NCI-H1417 (cell line): ENCODE measurements at places on chromosomes 1 and 21.

DNA sequence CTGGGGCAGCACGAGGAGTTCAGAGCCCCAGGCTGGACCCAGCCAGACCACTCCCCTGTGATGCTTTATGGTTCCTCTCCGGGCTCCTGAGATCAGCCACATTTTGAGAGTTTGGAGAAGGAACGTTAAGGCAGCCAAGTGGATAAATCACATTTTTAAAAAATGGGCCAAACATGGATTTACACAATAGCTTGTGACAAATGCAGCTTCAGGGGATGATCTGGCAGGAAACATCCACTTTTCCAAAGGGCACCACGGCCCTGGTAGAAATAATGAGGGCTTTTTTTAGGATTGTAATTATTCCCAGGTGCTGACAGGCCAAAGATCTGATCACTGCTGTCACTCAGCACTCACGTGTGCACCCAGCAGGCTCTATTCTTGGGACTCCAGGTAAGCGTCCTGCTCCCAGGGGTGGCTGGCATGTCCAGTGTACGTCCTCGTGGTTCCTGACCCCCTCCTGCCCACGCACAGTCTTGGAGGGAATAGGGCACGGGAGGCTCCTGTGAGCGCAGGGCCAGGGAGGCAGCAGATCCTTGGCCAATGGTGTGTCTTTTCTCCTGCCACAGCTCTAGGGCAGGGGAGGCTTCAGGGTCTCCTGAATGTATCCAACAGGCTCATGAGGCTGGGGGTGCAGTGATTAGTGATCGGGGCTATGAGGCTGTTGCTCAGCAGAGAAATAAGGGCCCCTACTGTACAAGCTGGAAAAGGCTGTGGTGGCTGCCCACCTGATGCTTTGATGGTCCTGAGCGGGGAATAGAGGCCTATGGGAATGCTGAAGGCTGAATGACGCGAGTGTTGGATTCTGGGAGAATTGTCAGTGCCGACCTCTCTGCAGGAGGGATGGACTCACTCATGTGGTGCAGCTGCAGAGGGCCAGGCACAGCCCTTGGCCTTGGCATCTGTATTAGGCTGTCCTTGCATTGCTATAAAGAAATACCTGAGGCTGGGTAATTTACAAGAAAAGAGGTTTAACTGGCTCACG is 415.7 kb downstream of the PTPRU start:
- peak; percentile 42 for DNase-seq

- no peak for DNase-seq
Observed at GRCh38 chr1:221283532-221283931, 404.3 kb downstream of the HLX start.

- DNase-seq: no peak
Observed at GRCh38 chr1:103457886-103458455, 67.5 kb upstream of the RNPC3 start.

- peak; percentile 4 for DNase-seq
Observed at GRCh38 chr1:2632561-2633361, at the start of gene MMEL1. MMEL1 (minus strand) TSS chr1:2633016; CDS start chr1:2629484, 3,532 bp downstream.

DNA sequence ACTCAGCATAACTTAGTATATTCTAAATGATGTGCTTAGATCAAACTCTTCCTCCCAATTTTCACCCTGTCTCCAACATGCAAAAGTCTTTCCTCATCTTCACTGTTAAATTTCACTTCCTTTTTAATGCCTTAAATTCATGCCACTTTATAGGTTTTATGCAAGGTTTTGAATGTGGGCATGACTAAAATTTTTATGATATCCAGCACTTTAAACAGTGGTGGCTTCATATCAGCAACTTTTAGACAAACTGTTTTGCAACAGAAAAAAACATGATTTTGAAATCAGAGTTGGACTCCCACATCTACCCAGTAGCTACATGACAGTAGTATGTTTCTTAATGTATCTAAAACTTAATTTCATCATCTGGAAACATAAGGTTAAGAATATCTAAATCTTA is 84.7 kb upstream of the ZP4 start:
- no peak for DNase-seq

GRCh38 chr1:171653796-171654195 is 1.3 kb upstream of the MYOC start:
- DNase-seq: no peak

DNA sequence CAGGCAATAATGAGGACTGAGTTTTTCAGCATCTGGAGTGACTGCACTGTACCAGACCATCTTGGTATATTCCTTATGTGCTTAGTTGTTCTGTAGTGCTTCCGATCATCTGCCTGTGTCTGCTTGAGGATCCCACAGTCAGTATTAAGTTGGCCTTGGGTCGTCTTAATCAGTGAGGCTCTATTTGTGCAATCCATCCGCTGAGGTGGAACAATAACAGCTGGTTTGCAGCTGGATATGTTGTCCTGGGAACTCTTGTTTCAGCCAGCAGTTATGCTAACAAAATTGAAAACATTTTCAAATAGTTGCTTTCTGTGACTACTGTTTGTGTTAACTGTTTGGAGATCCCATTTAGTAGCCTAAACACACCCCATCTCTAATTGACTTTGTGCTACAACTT is 73.7 kb downstream of the LAMC1 start:
- no peak for DNase-seq
